ENCODE measurements at places on chromosomes 5 and 9.

DNA sequence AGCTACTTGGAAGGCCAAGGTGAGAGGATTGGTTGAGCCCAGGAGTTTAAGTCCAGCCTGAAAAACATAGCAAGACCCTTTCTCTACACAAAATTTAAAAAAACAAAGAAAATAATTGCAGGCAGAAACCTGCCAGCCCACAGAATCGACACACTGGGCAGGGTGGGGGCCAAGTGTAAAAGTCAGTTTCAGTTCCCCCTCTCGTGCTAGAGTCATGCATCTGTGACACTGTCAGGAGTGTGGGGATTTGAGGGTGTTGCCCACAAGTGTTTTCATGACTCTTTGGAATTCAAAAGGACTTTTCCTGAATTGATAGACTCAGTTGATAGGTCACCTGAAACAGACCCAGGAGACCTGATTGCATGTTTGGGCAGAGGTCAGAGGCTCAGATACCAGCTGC is 47.6 kb downstream of the PRRC2B start:
- no peak for DNase-seq

DNA sequence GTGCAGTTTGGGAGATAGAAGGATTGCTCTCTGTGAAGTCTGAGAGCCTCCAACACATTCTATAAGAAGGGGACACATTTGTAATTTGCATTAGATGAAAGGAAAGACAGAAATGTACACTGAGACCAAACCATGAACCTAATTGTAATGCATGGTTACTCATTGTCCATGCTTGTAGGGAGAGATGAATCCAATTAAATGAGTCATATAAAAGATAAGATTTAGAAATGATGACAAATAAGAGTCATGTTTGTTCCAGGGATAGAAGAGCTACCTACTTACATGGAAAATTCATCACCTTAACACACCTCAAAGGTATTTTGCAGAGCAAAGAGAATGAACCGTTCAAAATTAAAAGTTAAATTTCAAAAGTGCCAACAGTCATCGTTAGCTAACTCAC is 85.1 kb downstream of the FBXL7 start:
- no peak for DNase-seq

- no peak for DNase-seq
These were observed 12.6 kb upstream of the FYB1 start for GRCh38 chr5:39231705-39232525.

- no peak for DNase-seq
These were observed 32.9 kb downstream of the OTULINL start for GRCh38 chr5:14614490-14614889.

- no peak for DNase-seq
These were observed 3.8 kb downstream of the ARSI start for GRCh38 chr5:150298701-150299451.

DNA sequence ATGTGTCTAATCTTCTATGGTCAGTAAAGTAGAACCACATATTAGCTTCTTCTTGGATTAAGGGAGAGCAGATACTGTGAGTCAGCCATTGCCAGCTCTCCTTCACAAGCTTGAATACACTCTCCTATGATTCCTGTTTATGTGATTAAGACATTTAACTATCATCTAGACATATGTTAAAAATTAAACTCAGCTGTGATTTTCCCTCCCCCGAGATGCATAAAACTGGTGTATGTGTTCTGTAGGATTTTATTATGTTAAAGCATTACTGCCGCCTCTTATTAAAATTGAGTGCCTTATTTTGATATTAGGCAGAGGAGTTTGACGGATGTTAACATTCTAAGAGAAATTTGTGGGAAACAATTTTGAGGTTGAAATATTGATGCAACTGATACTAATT is 114.6 kb downstream of the ACTBL2 start:
- no peak for DNase-seq

DNA sequence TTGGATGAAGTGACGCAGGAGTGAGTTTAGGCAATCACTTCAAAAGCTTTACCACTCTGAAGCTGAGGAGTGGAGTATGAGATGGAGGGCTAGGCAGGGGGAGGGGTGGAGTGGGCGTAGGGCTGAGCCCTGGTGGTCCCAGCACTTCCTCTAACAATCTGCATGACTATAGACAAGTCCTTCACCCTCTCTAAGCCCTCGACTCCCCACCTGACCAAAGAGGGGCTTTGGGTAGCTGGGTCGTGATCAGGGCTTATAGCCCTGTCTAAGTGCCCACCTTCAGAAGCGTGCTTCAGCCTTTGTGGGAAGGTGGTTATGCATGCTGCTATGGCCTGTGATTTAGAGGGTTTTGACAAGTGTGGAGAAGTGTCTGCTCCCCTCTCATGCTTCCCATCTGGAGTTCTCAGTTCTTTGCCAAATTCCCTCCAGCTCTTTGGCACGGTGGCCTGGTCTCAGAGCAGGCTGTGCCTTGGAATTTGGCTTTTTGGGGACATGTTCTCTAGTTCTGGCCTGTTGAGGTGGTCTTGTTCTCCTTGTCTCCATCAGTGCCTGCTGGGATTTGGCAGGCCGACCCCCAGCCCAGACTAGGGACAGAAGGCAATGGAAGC is 53.0 kb downstream of the ACTBL2 start:
- no peak for DNase-seq

- DNase-seq: no peak
These were observed 86.5 kb downstream of the MTRR start for GRCh38 chr5:7955476-7955875.

DNA sequence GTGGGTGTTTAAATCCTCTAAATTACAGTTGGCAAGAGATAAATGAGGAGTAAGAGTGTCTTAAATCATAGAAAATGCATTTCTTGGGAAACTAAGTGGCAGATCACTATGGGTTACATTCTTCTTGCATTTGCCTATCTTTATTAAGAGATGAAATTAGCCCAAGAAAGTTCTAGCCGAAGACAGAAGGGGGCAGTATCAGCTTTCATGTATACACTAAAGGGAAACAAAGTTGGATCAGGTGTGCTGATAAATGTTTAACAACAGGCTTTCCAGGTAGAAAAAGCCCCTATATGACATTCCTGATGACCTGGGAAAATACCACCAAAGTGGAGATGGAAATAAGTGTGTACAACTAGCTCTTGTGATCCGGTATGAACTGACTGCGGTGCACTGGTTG is 81.9 kb upstream of the TLR4 start:
- DNase-seq: no peak

GRCh38 chr9:101408374-101409078 is 9.9 kb downstream of the ZNF189 start:
- no peak for DNase-seq

DNA sequence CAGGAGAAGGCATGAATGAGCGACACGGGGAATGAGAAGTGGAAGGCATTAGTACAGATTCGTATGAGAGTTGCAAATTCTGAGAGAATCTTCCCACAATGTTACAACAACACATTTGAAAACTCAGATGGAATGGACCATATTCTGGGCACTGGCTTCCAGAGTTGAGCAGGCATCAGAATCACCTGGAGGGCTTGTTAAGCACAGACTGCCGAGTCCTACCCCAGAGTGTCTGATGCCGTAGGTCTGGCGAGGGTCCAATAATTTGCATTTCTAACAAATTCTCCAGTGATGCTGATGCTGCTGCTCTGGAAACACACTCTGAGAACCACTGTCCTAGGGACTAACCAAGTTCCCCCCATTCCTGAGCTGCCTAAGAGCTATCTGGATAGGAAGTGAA is 2.9 kb upstream of the TLX3 start:
- no peak for DNase-seq

DNA sequence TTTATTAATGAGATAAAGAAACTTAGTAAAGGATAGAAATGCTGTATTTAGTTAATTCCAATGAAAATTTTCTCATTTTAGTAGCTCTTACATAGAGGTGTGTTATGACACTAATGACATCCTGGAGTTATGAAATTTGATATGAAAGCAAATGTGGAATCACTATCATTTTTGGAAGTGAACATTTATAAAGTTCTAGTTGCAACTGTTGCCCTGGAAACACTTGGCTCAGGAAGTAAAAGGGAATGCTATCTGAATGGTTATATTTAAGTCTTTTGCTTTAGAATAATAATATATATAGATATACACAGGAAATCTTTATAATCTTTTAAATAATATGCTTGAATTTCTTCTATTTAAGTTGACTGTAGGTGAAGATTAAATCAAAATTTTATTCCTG is 16.7 kb downstream of the ADAMTS19 start:
- no peak for DNase-seq

GRCh38 chr5:136230176-136230575 is 37.2 kb upstream of the SMIM32 start:
- no peak for DNase-seq

GRCh38 chr9:102237520-102237919 is 499.1 kb upstream of the GRIN3A start:
- no peak for DNase-seq

GRCh38 chr9:26301659-26302058 is 590.9 kb downstream of the CAAP1 start:
- no peak for DNase-seq

DNA sequence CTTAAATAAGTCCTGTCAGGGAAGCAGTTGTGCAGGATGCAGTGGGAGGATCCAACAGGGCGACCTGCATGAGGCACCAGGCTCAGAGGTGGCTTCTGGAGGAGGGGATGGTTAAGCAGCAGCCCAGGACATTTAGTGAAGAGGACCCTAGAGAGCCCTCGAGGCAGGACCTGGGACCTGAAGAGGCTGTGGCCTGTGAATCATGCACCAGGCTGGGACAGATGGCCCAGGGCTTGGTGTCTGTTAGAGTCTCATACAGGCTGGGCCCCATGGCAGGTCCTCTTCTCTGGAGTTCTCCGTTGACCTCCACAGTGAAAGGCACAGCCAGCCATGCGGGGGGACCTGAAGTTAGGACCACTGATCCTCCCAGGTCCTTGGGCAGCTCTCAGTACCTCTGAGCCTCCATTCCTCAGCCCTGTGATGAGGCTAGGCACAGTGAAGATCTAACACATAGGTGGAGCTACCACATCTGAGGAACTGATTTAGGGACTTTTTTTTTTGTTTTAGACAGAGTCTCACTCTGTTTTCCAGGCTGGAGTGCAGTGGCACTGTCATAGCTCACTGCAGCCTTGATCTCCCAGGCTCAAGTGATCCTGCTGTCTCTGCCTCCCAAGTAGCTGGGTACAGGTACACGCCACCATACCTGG is 60.8 kb upstream of the GARNL3 start:
- no peak for DNase-seq

DNA sequence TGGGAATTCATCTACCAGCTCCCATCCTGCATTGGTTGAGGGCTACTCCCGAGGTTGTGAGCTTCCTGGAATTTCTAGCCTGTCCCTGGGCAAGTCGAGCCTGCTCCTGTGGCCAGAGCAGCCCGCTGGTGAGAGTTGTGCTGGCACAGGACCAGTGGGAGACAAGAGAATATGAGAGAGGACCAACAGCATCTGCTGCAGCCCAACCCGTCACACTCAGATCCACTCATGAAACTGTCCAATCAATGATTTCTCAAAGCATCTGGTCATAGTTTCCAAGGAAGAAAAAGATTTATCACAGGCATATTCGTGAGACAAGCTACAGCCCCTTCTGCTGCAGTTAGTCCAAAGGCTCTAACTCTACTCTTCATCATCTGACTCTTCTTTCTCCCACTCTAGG is 64.4 kb upstream of the RAI14 start:
- no peak for DNase-seq

- DNase-seq: no peak
These were observed 147.2 kb downstream of the PCSK1 start for GRCh38 chr5:96285823-96286222.

DNA sequence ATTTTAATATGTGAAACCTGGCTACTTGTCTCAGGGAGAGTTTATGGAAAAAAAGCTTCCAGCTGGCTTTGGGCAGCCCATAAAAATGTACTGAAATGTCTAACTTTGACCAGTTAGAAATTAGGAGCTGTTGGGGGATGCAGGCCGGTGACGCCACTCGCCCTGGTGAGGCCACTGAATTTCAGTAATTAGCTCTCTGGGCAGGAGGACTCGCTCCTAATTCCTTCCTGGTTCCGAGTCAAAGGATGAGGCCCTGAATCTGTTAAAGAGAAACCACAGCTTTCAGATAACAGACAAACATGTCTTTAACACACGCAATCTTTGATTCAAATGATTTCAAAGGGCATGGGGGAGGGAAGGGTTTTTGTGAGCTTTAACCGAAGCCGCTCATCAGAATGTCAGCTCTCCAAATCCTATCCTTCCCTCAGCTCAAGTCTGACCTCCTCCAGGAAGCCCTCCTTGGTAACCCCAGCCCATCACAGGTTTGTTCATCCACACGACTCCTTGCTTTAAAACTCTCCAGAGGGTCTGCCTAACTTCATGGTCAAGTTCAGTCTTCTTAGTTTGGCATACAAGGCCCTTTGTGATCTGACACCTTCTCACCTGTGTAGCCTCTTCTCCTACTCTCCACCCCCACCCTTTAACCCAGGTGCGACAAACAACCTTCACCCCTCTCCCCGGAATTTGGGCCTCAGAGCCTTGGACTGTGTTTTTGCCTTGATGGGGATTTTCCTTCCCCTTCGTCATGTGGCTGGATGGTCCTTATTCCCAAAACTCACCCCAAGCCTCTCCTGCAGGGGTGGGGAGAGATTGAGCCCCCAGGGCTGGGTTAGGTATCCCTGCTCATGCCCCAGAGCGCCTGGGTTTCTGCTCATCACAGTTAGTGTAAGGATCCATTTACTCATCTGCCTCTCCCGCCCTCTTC is 13.6 kb upstream of the PHF19 start:
- DNase-seq: no peak

- DNase-seq: no peak
These were observed 41.8 kb upstream of the CDKN2B start for GRCh38 chr9:22050924-22051323.

DNA sequence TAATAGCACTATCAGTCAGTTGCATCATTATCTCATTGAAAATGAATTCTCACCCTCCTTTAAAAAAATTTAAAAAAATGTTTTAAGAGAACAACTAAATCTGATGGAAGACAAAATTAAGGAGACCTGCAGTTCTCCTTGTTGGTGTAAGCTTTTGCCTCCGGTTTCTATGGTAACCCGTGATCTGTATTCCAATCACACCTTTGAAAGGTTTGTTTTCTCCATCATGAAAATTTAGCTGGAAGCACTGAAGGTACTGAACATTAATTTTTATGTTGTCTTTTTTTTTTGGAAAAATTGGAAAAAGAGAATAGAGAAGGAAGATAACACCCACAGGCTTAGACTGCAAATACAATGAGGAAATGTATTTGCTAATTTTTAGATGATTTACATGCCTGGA is 2.5 kb upstream of the BASP1 start:
- no peak for DNase-seq

DNA sequence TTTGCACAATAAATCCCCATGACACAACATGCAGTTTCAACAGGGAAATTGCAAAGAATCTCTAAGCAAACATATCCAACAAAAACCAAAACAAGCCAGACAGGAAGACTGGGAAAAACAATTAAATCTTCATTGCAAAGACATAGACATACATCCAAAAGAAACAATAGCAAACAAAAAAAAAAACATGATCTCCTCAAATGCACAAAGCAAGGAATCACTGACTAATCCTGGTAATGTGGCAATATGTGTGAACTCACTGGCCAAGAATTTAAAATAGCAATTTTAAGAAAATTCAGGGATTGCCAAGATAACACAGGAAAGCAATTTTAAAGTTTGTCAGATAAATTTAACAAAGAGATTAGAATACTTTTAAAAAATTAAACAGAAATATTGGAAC is 520.1 kb upstream of the SMC2 start:
- no peak for DNase-seq

Measured in cortex of kidney (tissue), 1 donor.